CD4-positive, alpha-beta T cell treated with Interferon gamma for 1 hour (primary cell): ENCODE measurements at places on chromosomes 3 and 15.

DNA sequence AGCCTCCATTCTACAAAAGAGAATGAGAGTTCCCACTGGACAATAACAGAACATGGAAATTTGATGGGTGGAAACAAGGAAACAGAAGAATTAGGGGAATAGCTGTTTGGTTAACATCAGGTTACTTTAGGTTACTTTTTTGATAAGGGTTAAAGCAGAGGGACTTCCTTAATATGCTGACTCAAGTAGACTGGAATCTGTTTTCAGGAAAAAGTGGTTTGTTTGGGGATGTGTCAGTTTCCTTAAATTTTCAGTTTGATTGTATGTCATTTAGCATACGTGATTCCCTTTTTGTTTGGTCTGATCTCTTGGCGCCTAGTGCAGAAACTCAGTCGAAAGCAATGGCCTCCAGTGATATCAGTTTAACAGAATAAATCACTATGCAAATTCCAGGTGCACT lies 411.8 kb upstream of the GRM7 start:
- no peak for DNase-seq

DNA sequence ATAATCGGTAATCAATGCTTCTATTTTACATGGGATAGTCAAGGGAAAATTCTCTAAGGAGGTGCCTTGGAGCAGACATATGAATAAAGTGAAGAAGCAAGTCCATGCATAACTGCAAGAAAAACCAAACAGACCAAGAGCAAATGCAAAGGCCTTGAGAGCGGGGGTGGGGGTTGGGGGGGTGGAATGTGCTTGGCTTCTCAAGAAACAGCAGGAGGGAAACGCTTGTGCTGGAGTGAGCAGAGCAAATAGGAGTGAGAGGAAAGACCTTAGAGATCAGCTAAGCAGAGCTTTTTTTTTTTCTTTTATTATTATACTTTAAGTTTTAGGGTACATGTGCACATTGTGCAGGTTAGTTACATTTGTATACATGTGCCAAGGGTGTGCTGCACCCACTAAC lies 260.8 kb downstream of the ARPP21 start:
- DNase-seq, result no peak

DNA sequence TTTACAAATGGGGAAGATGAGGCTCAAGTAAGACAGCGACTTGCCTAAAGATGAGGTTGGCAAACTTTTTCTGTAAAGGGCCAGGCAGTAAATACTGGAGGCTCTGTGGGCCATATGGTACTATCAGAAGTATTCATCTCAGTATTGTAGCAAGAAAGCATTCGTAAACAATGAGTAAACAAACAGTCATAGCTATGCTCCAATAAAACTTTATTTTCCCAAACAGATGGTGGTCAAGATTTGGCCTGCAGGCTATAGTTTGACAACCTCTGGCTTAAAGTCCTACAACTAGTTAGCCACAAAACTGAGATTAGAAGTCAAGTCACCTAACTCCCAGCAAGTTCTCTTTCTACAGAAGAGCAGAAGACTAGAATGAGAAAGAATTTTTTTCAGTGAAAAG lies 177.0 kb upstream of the NECTIN3 start:
- DNase-seq, result no peak

DNA sequence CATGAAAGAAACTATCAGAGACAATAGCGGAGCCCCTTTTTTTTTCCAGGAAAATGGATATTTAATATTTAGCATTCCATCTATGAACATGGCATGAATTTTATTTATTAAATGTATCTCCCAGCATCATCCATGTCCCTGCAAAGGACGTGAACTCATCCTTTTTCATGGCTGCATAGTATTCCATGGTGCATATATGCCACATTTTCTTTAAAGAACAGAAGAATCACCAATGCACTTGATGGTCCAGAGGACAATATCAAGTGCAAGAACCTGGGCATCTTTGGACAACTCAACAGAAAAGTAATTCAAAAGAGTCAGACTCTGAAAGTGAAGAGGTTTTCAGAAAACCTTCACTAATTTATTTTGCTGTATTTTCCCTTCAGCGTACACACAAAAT lies 133.0 kb upstream of the SLC7A14 start:
- DNase-seq, result no peak

DNA sequence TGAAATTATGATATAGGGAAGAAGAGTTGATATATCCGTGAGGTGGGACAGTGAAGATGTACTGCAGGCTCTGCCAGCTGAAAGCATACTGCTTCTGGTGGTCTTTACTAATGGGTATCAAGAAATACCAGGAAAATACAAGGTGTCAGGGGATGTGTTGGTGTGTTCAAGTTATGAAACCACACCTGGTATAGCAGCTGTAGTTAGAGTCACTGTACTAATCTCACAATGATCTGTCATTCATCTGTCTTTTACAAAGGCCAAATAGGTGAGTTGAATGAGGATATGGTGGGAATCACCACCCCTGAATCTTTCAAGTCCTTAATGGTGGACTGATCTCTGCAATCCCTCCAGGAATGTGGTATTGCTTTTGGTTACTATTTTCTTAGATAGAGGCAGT lies 152.7 kb downstream of the NFKBIZ start:
- no peak for DNase-seq

DNA sequence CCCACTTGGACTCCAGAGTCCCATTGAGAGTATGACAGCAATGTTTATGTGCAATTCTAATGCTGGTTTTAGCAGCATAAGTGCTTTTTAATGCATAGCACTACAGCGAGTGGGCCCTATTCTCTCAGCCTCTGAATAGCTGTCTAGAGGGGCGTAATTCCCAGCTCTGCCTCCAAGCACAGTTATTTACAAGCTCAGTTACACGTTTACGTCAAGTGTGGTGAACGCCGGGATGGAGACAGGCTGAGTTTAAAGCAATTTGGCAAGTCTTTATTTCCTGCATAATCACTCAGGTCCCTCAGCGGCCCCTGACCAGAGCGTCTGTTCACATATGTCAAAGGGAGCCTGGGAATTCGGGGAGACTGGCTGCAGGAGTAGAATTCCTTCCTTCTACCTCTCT lies 43.9 kb downstream of the SOX14 start:
- DNase-seq, result no peak

DNA sequence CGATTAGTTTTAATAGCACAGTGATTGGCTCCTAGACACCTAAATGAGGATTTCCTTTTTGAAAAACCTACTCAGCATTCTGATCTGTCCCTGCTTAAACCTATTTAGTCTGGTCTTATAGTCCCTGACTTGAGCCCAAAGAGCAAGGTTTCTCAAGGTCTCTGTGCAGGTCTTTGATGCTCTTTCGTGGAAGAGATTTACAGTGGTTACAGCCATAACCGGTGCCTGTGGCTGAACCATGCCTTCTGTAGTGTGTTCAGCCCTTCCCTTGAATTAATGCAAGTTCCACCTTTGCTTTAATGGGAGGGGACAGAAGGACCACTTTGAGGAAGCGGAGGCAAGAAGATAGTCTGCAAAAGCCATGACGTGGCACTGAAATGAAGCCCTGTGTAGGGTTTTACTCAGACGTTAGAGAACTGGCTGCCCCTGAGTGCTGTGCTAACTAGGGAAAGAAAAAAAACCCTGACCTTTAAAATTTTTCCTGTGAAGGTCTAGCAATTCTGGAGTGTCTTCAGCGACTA lies 43.0 kb downstream of the ZBTB38 start:
- peak; percentile 21 for DNase-seq

DNA sequence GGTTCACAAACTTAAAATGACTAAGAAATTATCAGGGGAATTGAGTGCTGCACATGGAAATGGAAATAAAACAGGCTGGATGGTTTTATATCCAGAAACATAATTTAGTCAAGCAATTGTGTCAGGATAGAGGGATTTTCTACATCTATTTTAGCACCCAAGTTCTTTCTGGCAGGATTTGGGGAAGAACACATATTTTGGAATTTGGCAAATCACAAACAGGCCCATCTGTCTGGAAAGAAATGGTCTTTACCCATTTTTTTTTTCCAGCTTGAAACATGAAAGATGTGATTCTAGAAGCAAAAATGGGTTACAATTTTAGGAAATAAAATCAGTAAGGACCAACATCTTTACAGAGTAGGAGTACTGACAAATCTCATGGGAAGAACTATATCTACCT lies 14.4 kb upstream of the UNC13C start:
- DNase-seq, result no peak

DNA sequence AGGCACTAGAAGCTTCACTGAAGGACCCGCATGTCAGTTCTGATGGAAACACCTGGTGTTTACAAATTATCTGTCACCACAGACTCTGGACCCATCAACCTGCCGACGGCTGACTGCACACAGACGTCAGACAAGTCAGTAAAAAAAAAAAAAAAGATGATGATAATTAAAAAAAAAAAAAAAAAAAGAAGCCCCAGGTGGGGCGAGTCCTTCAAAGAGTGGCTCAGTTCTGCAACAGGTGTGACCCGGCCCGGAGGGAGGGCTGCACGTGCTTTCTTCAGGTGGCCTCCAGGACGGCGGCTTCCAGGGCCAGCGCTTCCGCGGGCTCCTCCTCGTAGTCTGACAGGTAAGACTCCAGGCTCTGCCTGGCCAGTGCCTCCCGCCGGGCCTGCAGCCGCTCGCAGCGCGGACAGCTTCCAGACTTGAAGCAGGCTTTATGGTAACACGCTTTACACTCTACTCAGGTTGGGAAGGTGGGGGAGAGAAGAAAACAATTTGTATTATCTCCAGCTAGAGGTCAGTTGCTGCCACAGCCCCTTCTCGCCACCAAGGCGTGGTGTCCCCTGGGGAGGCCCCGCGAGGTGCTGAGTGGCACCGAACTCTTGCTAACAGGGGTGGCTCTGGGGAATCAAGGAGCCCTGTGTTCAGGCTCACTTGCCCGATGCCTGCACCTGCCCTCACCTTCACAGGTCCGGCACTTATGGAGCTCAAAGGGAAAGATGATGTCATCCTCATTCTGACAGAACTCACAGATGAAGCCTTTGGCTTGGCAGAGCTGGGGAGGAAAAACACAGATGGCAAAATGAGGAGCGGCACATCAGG lies 61.8 kb downstream of the RUBCN start:
- peak; percentile 39 for DNase-seq
